ENCODE measurements at places on chromosomes 4 and X. TPM values are rescaled to one million over a fixed set of nuclear protein-coding genes. Genes with fewer than 3 reads are reported as not detected.

MSANTD1 gene
- 3.3 TPM for total RNA-seq

CXCL8 gene
- 0.67 TPM for total RNA-seq

TRMT44 gene
- total RNA-seq = 38.8 TPM

PRDM8 gene
- total RNA-seq = 4.5 TPM

DSPP gene
- not detected for total RNA-seq

EREG gene
- 0.07 TPM for total RNA-seq

HERC5 gene
- 23.7 TPM for total RNA-seq

EMCN gene
- 60.3 TPM for total RNA-seq

IL13RA1 gene
- 20.2 TPM for total RNA-seq

SPANXB1 gene
- total RNA-seq = not detected

PPID gene
- 2.6 TPM for total RNA-seq

EXOC1 gene
- total RNA-seq = 33.3 TPM

LUZP4 gene
- not detected for total RNA-seq

KCNIP4 gene
- 1.3 TPM for total RNA-seq

TRPC3 gene
- 0.77 TPM for total RNA-seq

AWAT2 gene
- not detected for total RNA-seq

BEX5 gene
- 3.9 TPM for total RNA-seq

AKAP4 gene
- not detected for total RNA-seq

MID1 gene
- 10.8 TPM for total RNA-seq

Measured in uterus (tissue), 4 donors.